ENCODE measurements at places on chromosomes 2 and 18.

DNA sequence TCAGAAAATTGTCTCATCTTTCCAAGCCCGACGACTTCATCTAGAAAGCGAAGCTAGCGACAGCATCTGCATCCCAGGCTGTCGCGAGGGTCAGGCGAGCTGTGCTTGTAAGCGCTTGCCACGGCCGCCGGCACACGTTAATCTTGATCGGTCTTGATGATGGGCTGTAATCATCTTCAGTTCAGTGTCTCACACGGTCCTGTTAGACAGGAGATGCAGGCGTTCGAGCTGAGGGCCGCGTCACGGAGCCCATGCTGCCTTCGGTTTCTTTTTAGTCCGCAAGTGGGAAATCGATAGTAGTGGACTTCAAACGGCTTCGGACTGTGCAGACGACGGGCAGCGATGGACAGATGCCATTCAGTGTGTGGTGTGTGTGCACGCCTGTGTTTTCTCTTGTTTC, 43.6 kb downstream of the ADI1 start:
- DNase-seq = no peak

- DNase-seq = no peak
Measured at GRCh38 chr2:101518578-101519492, 43.9 kb upstream of the RFX8 start.

- no peak for DNase-seq
Measured at GRCh38 chr2:58427572-58428095, 186.5 kb upstream of the FANCL start.

DNA sequence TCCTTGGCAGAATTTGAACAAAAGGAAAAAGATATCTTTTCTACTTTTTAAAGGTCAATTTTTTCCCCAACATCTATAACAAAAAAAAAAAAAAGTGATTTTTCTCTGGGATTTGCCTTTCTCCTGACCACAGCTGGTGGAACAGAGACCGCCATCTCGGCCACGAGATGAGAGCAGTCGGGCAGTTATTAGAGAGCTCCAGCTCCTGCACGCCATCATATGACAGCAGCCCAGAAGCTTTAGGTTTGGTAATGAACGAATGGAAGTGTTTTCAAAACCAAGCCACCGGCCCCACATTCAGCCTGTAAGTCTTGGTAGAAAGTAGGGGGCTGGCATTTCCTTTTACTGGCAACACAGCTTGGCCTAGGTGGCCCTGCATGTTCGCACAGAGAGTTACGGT, 94.9 kb upstream of the FZD7 start:
- DNase-seq = no peak

DNA sequence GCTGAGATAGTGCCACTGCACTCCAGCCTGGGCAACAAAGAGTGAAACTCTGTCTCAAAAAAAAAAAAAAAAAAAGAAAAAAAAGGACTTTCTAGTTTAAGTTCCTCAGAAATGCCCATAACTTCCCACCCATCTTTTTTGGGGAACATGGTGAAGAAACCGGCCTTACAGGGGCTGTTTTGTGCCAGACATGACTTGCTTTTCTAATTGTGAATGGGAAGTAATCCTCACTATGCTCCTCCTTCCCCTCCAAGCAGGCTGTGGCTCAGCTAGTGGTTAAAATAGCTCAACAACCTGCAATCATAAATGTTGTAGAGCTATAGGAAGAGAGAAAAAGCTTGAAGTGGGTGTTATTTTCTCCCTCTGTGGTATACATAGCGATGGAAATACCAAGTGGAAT, 34.1 kb upstream of the OLA1 start:
- no peak for DNase-seq
